Common myeloid progenitor, CD34-positive (primary cell): ENCODE measurements at places on chromosomes 7 and 10.

DNA sequence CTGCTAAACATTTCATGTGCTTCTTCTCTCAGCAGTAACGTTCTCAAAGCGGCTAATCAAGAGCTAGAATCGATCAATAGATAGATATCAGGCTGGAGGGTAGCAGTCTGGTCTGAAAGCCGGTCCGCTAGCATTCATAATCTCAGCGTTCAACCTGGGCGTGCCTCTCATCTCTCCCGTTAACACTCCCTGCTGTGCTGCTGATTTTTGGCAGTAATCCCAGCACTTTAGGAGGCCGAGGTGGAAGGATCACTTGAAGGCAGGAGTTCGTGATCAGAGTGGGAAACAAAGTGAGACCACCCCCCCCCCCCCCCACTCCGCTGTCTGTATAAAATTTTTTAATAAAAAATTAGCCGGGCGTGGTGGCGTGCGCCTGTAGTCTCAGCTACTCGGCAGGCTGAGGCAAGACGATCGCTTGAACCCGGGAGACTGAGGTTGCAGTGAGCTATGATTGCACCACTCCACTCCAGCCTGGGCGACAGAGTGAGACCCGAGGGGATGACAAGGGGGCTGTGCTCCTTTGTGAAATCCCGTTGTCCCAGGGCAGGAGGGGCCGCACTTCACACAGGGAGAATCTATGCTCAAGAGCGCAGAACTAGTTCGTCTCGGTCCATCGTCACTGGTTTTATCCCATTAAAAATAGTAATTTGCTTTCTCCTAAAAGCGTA lies 624 bp upstream of the CEP55 start:
- H3K27me3 ChIP-seq: peaks cover 7% of the 10 kb centered on the region
- peaks cover 2% of the 10 kb centered on the region for H3K36me3 ChIP-seq
- H3K4me3 ChIP-seq: peak overlapping the region; percentile 96
- no peak overlapping the region for H3K27ac ChIP-seq

DNA sequence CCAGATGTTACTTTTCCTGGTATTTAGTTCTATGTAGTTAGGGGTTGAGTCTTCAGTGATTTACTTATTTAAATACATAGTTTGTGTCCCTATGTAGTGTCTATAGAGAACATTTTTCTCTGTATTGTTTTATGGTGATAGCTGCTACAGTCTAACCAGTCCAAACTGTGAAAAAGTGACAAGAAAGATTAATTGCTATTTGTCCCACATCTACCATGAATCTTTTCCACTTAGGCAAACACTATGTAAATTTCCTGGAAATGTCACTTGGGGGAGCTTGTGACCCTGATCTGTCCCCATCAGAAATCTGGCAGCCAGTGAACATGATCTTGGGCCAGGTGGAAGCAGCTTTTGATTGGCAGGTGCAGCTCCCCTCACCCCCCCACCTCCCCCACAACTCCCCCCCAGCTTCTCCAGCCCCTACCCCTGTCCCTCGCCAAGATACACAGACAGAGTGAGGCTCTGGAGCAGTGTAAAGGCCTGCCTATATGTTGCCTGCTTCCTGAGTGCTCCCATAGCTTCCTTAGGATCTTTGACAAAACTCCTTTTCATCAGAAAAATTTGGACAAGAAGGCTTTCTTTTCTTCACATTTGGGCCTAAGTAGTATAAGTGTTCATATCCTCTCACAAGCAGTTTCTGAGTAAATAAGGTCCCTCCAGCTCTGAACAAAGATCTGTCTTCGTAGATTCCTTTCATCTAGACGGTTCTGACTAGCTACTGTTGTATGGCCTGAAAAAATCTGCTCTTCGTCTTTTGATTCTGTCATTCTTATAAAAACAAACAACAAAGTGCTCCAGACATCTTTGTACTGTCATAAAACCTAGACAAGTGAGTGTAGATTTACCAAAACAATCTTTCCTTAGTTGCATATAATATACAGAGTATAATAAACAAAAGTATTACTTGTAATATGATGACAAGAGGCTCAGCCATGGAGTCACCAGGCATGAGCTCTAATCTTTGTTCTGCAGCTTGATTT lies 31.5 kb upstream of the SLC13A1 start:
- no peak overlapping the region for H3K4me3 ChIP-seq
- no peak for DNase-seq
- no peaks in the 10 kb centered on the region for H3K27me3 ChIP-seq
- H3K27ac ChIP-seq: no peak overlapping the region
- H3K36me3 ChIP-seq: no peaks in the 10 kb centered on the region

DNA sequence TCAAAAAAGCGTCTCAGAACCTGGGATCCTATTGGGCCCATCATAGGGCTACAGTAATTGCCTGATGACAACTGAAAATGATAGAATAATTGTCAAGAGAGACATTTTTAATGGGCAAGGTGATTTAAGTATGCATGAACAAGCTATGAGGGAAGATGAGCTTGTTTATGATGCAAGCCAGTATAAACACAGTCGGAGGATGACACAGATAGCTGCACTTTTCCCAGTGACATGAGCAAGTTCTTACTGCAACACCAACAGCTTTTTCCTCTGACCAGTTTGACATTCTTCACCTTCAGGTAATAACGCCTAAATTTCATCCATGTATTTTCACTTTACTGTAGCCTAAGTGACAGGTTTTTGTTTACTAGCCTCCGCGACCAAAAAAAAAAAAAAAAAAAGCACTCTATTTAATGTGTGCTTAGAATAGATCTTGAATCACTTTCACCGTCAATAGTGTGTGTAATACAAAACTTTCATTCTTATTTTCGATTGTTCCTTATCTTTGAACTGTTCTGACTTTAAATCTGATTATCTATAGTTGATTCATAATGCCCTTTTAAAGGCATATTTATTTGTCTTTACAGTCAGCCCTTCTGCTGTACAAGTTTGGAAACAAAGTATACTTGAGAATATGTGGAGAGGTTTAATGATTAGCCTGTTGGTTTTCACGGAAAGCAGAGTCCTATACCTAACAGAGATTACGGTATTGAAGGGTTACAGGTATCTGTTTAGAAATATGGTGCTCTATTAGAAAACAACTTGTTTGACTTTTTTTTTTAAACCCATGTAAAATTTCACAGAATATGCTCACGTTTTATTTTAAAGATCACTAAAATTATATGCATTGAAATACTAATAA lies 1.7 kb downstream of the FOXP2 start:
- H3K36me3 ChIP-seq: no peaks in the 10 kb centered on the region
- H3K4me1 ChIP-seq: no peaks in the 10 kb centered on the region
- H3K27ac ChIP-seq: no peak overlapping the region
- no peak overlapping the region for H3K4me3 ChIP-seq

GRCh38 chr7:134364619-134365037 lies 47.9 kb upstream of the SLC35B4 start:
- no peak overlapping the region for H3K27ac ChIP-seq
- no peak for DNase-seq
- H3K27me3 ChIP-seq: no peaks in the 10 kb centered on the region
- no peaks in the 10 kb centered on the region for H3K4me1 ChIP-seq
- H3K4me3 ChIP-seq: no peak overlapping the region

DNA sequence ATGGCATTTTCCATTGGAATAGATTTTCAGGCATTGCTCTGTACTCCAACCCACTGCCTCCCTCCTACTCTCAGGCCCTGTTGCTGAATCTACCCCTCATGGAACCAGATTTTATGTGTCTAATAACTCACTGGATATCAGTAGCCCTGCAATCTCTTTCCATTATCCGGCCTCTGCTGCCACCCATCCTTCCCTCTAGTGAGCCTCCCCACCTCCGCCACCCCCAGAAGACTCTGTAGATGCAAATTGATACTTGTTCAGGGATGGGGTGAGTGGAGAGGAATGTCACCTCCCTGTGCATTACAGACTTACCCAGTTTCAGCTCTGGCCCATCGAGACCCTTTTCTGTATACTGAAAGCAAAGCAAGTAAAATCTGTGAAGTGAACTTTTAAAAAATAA lies 52.3 kb upstream of the PHYHIPL start:
- H3K4me1 ChIP-seq: no peaks in the 10 kb centered on the region
- no peak overlapping the region for H3K27ac ChIP-seq
- no peaks in the 10 kb centered on the region for H3K27me3 ChIP-seq
- no peak for DNase-seq

DNA sequence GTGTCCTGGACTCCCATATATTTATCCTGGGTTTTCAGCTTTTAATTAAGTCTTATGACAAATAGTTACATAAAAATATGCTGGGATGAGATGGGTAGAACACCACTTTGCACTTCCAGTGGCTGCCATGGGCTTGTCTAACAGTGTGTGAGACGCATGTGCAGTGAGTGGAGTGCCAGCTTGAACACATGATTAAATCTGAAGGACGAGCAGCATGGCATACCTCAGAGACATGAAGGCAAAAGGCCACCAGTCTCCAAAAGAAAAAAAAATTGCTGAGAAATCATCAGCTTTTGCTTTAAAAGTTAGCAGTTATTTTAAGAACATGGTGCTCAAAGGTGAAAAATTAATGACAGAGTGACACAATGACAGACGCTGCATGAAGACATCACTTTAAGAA lies 139.0 kb upstream of the ADCY1 start:
- no peak for DNase-seq
- no peaks in the 10 kb centered on the region for H3K36me3 ChIP-seq
- H3K4me3 ChIP-seq: no peak overlapping the region

- H3K36me3 ChIP-seq: peaks cover 22% of the 10 kb centered on the region
- peaks cover 11% of the 10 kb centered on the region for H3K4me1 ChIP-seq
- H3K4me3 ChIP-seq: no peak overlapping the region
- H3K27me3 ChIP-seq: no peaks in the 10 kb centered on the region
- no peak overlapping the region for H3K27ac ChIP-seq
- DNase-seq: no peak
Observed at GRCh38 chr10:87960230-87960629, 96.8 kb downstream of the PTEN start.

DNA sequence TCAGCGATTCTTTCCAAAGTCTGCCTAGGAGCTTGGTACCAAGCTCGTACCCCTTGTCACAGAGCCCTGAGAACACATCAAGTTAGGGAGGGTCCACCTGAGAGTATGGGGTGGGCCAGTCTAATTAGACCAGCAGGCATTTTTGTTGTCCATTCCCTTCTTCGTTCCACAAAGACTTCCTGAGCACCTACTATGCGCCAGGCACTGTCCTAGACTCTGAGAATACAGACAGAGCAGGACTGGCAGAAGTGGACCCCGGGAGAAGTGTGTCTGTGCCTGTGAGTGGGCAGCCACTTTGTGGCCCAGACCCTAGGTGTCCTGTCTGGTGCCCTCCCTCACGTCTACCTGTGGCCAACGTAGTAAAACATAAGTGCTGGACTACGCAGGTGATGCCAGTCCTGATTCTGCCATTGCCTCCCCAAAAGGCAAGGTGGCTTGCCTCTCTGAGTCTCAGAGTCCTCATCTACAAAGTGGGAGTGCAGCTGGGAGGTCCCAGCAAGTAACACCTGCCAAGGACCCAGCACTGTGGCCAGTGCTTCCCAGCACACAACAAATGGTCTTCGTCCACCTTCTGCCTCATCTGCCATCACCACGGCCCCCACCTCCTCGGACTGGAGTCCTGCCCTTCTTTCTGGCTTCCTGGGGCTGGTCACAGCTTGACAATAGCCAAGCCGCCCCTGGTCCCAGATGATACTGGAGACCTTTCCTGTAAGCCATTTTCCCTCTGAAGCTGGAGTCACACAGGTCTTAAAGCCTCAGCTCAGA lies 54.3 kb upstream of the DUSP5 start:
- H3K27ac ChIP-seq: no peak overlapping the region
- DNase-seq: no peak
- H3K4me1 ChIP-seq: peaks cover 3% of the 10 kb centered on the region
- no peaks in the 10 kb centered on the region for H3K36me3 ChIP-seq
- no peaks in the 10 kb centered on the region for H3K27me3 ChIP-seq

DNA sequence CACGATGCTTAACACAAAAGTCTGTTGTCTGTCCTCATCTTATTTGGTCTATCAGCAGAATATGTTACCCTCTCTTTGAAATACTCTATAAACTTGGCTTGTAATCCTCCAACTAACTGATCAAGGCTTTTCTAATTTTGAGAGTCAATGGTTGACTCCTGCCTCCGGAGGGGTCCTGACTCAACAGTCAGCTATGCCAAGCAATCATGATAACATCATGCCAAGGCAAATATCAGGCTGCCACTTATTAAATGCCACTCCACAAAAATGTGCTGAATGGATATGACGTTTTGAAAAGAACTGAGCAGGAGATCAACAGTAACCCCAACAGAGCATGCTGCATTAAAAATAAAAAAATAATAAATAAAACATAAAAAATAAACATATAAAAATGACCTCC lies 116.1 kb downstream of the PARD3 start:
- no peak overlapping the region for H3K27ac ChIP-seq
- no peak overlapping the region for H3K4me3 ChIP-seq
- H3K36me3 ChIP-seq: no peaks in the 10 kb centered on the region
- peaks cover 8% of the 10 kb centered on the region for H3K27me3 ChIP-seq
- H3K4me1 ChIP-seq: no peaks in the 10 kb centered on the region
- no peak for DNase-seq

GRCh38 chr10:62578301-62578700 lies 204.1 kb downstream of the ZNF365 start:
- no peaks in the 10 kb centered on the region for H3K4me1 ChIP-seq
- H3K27me3 ChIP-seq: no peaks in the 10 kb centered on the region
- no peaks in the 10 kb centered on the region for H3K36me3 ChIP-seq
- H3K27ac ChIP-seq: no peak overlapping the region
- no peak for DNase-seq

- no peak overlapping the region for H3K27ac ChIP-seq
- no peak for DNase-seq
- H3K4me3 ChIP-seq: no peak overlapping the region
Observed at GRCh38 chr7:136399385-136399784, 422.2 kb upstream of the MTPN start.

GRCh38 chr7:45938626-45939302 lies 17.7 kb upstream of the IGFBP3 start:
- peaks cover 9% of the 10 kb centered on the region for H3K4me1 ChIP-seq
- H3K27me3 ChIP-seq: peaks cover 20% of the 10 kb centered on the region
- H3K27ac ChIP-seq: no peak overlapping the region
- H3K36me3 ChIP-seq: no peaks in the 10 kb centered on the region

DNA sequence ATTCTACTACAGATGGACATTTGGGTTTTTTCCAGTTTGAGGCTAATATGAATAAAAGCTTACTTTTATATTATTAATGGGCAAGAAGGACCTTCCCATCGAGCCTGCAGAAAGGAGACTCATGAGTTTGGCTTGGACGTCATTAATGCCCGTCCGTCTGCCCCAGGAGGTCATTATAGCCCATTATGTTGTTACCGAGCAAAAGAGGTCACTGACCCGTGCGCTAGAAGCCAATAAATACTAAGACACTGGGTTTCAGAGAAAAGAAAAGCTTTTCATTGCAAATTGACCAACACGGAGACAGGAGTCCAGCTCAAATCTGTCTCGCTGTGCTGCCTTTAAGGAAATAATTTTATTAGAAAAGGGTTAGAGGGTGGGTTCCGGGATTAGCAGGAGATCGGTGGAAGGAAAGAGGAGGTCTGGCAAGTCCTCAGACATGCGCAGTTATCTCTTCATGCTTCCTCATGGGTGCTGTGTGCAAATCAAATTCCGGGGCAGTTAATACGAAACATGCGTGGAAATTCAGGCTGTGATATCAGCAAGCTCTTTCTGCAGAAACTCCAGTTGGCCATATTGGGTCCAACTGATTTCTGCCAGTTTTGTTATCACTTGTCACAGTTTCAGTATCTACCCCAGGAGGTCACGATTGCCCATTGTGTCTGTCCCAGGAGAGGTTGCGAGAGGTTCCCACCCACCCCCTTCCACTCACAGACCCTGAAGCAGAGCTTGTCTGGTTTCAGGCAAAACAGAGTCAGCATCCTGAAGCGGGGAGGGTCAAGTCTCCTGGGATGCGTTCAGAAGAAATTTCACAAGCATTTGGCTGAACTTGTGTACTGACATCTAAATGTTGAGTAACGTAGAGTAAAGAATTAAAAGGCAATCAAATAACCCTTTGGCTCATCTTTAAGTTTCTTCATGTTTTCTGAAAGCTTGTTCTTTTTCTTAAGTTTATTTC lies 1.1 kb upstream of the GALNTL5 start:
- H3K27ac ChIP-seq: no peak overlapping the region
- no peaks in the 10 kb centered on the region for H3K36me3 ChIP-seq
- no peak overlapping the region for H3K4me3 ChIP-seq
- H3K4me1 ChIP-seq: no peaks in the 10 kb centered on the region
